ENCODE measurements at places on chromosomes 7 and 10.
A peak's percentile ranks its signal among the peaks of the same experiment; 100 is the strongest.

DNA sequence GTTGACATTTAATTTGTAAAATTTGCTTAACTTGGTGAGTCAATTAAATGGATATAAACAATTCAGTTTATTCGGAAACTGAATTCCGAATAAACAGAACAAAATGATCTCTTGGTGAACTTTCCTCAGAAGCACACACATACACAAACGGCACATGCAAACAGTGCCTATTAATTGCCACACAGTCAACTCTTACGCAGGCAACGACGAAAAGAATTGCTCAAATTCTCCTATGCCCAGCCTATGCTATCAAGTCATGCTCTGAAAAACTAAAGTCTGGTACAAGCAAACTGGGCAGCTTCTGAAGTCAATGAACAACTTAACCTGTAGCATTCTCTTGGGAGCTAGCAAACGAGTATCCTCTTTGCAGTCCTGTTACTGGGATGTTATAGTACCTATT, 38.8 kb upstream of the ASL start:
- DNase-seq: no peak

DNA sequence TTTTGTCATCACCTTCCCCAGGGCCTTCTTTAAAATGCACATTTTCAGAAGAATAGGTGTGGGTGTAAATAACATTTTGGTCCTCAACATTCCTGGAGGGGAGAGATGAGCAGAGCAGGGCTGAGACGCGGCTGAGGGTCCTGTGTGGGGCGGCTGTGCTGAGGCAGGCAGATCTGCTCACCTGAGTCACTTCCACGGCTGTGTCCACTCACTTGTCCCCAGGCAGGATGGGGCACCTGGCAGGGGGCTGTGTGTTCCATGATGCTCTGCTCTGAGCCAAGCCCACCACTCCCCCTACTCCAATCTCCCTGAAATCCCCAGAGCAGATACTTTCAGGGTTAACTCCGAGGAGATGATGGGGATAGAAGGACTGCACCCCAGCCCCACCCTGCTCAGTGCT, 93.8 kb downstream of the GLRX3 start:
- no peak for DNase-seq

DNA sequence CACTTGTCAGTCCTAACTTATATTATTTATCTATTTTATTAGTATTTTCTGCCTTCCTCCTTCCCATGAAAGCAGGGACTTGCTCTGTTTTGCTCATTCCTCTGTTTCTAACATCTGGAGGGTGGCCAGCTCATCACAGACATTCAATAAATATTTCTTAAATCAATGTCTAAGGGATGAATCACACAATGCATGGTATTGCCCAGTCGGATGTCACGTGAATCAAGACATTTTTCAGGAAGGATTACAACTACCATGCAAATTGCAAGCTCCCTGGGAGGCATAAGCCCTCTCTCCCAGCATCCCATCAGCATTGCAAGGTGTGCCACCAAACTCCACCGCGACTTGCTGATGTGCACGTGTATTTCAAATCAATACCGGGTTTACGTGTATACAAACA, 146.6 kb upstream of the RNF32 start:
- DNase-seq: no peak

GRCh38 chr10:96370584-96371157, 11.9 kb upstream of the OPALIN start:
- DNase-seq: peak; percentile 55

DNA sequence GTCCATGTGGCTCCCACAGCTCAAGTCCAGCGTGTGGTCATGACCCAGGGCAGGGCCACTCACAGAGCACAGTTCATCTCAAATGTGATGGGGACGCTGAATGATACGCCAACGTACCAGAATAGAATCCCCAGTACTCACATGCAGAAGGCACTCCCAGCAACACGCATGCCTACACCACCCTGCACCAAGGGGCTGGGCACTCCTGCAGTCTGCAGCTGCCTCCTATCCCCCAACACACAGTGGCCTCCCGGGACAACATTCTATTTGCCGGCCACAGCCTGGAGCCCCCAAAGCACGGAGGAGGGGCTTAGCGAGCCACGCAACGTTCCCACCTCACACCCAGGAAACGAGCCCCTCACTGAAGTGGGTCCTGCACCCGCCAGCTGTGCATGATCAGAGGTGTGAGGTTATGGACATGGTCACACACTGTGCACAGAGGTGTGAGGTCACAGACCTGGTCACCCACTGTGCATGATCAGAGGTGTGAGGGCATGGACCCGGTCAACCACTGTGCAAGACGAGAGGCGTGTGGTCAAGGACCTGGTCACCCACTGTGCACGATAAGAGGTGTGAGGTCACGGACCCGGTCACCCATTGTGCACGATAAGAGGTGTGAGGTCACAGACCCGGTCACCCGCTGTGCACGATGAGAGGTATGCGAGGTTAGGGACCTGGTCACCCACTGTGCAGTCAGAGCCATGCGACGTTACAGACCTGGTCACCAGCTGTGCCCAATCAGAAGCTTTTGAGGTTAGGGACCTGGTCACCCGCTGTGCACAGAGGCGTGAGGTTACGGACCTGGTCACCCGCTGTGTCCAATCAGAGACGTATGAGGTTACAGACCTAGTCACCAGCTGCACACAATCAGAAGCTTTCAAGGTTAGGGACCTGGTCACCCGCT, 182.8 kb downstream of the DIP2C start:
- DNase-seq: no peak

- no peak for DNase-seq
Observed at GRCh38 chr10:51527522-51528219, 171.7 kb downstream of the CSTF2T start.

All from WERI-Rb-1 (cell line).